ENCODE measurements at places on chromosomes 1 and 21.
A peak's percentile ranks its signal among the peaks of the same experiment; 100 is the strongest.

GRCh38 chr1:45622524-45623394, 1.1 kb downstream of the CCDC17 start:
- no peak for DNase-seq

GRCh38 chr1:200979574-200980451, 43.7 kb downstream of the KIF21B start:
- DNase-seq: peak; percentile 78

- DNase-seq: no peak
These were observed 9.7 kb upstream of the LRRC53 start for GRCh38 chr1:74522148-74522547.

DNA sequence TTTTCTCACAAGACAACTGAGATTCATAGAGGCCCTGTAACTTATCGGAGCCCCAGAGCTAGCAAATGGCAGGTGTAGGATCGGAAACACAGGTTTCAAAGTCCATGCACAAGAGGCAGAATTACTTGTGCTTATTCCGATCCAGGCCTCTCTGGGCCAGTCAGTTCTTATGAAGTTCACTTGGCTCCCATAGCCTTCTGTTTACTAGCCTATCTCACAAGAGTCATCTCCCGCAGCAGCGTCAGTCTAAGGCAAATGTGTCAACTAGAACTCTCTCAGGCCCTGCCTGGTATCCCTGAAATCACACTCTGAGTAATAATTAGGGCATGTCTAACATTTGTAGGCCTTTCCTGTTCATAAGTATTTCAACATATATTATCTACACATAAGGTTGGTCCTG, 43.3 kb downstream of the PHC2 start:
- no peak for DNase-seq

DNA sequence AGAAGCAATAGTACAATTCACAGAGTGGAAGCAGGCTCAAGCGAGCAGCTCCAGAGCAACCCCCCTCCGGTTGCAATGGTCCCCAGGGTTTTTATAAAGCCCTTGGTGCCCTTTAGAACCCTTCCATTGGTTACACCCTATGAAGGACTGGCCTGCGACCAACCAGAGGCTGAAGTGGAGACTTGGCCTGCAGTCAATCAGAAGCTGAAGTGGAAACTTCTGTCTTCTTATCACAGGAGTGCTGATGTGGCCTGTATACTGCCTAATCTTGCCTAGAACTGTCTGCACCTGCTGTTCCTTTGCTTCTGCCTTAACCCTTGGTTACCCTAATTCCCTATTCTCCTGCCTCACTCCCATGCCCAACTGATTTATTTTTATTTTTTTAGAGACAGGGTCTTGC, 15.4 kb upstream of the FRRS1 start:
- no peak for DNase-seq

GRCh38 chr1:26907071-26907917, 6.5 kb downstream of the NR0B2 start:
- no peak for DNase-seq

DNA sequence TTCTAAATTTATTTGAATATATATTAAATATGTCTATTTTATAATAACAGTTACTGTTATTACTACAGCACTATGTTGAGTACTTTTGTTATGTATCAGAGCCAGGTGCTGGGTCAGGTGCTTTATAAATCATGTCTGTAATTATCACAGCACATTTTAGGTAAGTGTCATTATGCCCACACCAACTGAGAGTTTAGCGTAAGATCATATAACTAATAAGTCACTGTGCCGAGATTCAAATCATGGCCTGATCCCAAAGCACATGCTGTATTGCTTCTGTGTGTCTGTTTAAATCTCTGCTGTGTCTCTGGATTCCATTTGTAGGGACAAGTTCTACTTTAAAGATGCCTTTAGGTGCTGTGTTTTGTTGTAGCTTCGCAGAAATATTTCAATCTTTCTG, 1.9 kb downstream of the GPSM2 start:
- DNase-seq: no peak

- DNase-seq: no peak
These were observed 14.2 kb downstream of the PTPN14 start for GRCh38 chr1:214537219-214537618.

GRCh38 chr1:67749844-67750690, 65.1 kb downstream of the GADD45A start:
- no peak for DNase-seq

- peak; percentile 59 for DNase-seq
These were observed 8.1 kb upstream of the TNFRSF4 start for GRCh38 chr1:1221887-1222574.

- DNase-seq: no peak
These were observed 33.6 kb downstream of the PLPPR4 start for GRCh38 chr1:99297923-99298322.

All from natural killer cell (primary cell).